Fibroblast of the aortic adventitia (primary cell): ENCODE measurements at places on chromosomes 7 and 10. TPM values are rescaled to one million over a fixed set of nuclear protein-coding genes. Genes with fewer than 3 reads are reported as not detected.

GNB2 gene
- 38.5 and 89.1 TPM in 2 replicates for total RNA-seq

SPDYE11 gene
- 0.08 TPM in 1 of 2 replicates, not detected in the other for total RNA-seq

ATP6V0E2 gene
- 7.5 and 22.5 TPM in 2 replicates for total RNA-seq

GRCh38 chr7:14179781-14180180 lies 190.3 kb upstream of the ETV1 start:
- DNase-seq = no peak

SUN3 gene
- not detected in 2 replicates for total RNA-seq

DNA sequence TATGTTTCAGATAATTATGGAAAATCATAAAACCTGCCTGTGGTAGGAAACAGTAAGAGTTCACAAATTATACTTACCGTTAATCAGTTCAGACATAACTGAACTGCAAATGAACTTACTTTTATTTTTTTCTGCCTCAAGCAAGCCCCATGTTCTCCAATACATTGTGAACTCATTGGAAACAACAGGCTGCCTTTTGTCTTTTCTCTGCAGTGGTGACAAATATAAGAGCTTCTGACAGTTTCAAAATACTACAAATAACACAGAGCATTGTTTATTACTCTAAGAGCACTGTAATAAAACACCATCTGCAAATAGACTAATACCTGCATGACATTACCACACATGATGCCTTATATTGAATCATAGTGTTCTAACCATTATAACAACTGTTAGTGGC lies 94.0 kb upstream of the CDCA7L start:
- no peak for DNase-seq

CCL24 gene
- total RNA-seq = not detected in 2 replicates

TLX1 gene
- 0.16 TPM in 1 of 2 replicates, not detected in the other for total RNA-seq
